HS-5 (cell line): ENCODE measurements at places on chromosomes 2 and 18.

DNA sequence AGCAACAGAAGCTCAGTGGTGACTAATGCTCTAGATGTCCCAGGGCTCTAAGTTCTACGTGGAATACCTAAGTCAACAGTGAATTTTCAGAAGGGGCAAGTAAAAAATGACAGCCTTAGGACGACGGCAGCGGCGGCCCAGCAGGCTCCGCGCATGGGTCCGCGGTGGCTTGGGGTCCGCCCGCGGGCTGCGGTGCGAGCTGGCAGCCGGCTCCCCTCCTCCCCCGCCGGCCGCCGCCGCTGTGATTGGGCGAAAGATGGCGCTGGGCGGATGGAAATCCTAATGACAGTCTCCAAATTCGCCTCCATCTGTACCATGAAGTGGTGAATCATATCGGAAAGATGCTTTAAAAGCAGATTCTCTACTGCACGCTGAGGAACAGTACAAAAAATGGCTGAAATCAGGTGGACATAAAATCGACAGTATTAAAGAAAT is 74.7 kb downstream of the HNRNPLL start:
- DNase-seq: peak; percentile 46

GRCh38 chr2:189179570-189179950 is at the start of gene COL5A2:
COL5A2 (minus strand) TSS chr2:189179761; CDS start chr2:189179604, 157 bp downstream.
- no peak for DNase-seq

GRCh38 chr18:75049455-75049789 is 159.5 kb downstream of the PTGR3 start:
- DNase-seq: no peak

GRCh38 chr2:206092297-206092696 is 6.3 kb upstream of the INO80D start:
- DNase-seq: no peak

DNA sequence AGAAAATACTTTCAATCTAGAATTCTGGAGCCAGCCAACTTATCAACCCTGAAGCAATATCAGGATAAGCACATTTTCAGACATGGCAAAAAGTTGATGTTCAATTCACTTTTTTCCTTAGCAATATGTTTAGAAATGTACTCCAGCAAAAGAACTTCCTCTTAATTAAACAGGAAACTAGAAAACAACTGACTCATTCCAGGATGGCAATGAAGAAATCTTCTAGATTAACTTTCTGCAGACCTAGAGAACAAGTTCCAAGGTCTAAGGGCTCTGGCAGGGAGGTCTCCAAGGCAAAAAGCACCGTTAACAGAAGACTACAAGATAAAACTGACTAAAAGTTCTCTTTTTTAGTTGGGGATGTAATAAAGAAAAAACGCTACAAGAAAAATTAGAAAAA is 69.2 kb upstream of the VWC2L start:
- DNase-seq: peak; percentile 19
